ENCODE measurements at places on chromosomes 5 and 9.
A peak's percentile ranks its signal among the peaks of the same experiment; 100 is the strongest.

GRCh38 chr9:136012651-136013050 lies 51.5 kb upstream of the UBAC1 start:
- no peak for DNase-seq

DNA sequence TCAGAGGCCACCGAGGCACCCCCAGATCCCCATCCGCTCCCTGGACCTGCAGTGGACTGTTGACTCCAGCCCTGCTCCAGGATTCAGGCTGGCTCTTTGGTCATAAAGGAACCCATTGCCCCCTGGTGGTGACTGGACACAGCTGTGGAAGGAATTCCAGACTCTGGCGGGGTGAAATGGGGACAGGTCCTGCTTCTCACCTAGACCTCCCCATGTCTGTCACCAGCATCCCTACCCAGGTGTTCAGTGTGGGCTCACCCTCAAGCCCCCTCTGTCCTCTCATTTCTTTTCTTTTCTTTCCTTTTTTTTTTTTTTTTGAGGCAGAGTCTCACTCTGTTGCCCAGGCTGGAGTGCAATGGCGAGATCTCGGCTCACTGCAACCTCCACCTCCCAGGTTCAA lies 25.5 kb upstream of the STXBP1 start:
- peak; percentile 67 for DNase-seq

GRCh38 chr5:91840412-91840811 lies 457.3 kb upstream of the ARRDC3 start:
- no peak for DNase-seq

GRCh38 chr5:118924006-118924389 lies 64.3 kb downstream of the DTWD2 start:
- no peak for DNase-seq

DNA sequence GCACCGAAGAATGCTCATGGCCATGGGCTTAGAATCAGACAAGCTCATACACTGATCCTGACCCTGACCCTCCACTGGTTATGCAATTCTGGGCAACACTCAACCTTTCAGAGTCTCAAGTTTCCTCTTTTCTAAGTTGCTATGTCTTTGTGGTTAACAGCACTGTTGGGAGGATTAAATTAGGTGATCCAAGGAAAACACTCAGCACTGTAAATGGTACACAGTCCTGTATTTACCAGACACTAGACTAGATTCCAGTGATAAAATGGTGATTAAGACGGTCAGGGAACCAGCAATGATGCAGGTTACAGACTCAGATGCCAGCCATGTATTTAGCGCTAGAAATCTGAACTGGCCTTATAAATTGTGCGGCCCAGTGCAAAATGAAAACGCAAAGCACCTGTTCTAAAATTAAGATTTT lies 8.1 kb downstream of the ARL15 start:
- DNase-seq: no peak

DNA sequence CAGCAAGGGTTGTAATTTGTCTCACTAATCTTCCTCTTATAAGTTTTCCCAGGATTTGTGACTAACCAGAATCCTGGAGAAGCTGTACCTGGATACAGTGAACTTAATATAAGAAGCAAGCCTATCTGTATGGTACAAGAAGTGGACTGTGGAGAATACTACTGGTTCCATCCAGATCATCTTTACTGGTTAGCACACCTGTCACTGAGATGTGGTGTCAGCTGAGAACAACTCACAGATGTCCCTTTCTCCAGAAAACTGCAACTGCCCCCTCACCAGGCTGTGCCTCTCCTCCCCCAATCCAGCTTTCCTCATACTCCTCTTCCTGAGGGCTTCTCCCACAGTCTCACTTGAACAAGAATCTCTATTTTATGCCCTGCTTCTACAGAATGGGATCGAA lies 4.9 kb downstream of the FBXO10 start:
- DNase-seq: no peak

- no peak for DNase-seq
Observed at GRCh38 chr9:20854444-20854843, 170.4 kb downstream of the FOCAD start.

GRCh38 chr5:111598996-111599395 lies 86.7 kb upstream of the STARD4 start:
- DNase-seq: no peak

GRCh38 chr9:23812673-23813072 lies 13.4 kb downstream of the ELAVL2 start:
- no peak for DNase-seq

- DNase-seq: no peak
Observed at GRCh38 chr9:132369421-132369820, 14.6 kb upstream of the SETX start.

DNA sequence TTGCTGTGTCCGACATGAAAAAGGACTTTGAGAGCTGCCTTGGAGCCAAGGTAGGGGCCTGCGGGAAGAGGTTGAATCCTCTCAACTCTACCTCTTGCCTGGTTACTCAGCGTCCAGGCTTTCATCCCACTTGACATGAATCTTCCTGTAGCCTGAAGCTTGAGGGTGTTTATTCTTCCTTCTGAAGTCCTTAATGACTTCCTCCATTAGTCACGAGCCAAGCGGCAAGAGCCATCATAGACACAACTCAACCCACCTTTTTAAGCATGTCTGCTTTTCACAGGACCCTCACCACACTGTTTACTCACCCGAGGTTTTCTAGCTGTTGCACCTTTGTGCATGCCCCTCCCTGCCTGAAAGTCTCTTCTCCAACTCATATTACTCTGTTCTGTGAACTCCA lies 40.2 kb downstream of the ACO1 start:
- DNase-seq: no peak

- DNase-seq: no peak
Observed at GRCh38 chr9:97794666-97795065, 58.4 kb upstream of the FOXE1 start.

DNA sequence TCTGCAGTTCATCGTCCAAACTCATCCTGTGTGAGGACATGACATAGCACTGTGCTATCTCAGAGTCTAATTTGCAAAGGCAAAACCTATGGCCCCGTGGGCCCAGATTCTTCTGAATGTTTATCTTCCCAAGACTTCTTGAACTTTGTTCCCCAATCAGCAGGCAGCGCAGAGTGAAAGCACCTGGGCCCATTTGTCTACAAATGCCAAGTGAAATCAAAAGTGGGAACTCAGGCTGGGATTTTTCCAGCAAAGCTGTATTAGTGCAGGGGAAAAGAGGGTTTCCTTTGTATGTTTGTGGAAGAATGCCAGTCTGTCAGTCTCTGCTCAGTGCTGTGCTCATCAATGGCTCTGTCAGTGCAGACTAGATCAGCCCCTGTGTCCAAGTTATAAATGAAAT lies 55.8 kb downstream of the FOXD1 start:
- no peak for DNase-seq

- DNase-seq: no peak
Observed at GRCh38 chr5:89703817-89704216, 705.7 kb downstream of the CETN3 start.

- no peak for DNase-seq
Observed at GRCh38 chr5:15683332-15683731, 183.4 kb downstream of the FBXL7 start.

- no peak for DNase-seq
Observed at GRCh38 chr9:136387217-136387616, 12.8 kb downstream of the SNAPC4 start.

DNA sequence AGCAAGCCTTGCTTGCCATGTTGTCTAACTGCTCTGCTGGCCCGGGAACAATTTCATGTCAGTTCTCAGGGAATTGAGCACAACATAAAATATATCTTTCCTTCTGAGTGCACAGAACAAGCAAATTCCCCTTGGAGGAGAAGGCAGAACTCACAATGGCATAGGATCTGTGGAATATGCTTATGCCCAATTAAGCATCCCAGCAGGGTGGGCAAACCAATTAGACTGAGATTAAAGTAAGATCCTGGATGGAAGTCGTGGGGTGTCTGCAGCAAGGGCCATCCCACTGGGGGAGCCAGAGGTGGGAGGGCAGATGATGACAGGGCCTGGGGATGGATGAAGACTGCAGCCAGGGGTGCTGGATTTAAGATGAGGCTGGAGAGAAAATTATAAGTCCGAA lies 114.1 kb downstream of the BRINP1 start:
- DNase-seq: no peak

DNA sequence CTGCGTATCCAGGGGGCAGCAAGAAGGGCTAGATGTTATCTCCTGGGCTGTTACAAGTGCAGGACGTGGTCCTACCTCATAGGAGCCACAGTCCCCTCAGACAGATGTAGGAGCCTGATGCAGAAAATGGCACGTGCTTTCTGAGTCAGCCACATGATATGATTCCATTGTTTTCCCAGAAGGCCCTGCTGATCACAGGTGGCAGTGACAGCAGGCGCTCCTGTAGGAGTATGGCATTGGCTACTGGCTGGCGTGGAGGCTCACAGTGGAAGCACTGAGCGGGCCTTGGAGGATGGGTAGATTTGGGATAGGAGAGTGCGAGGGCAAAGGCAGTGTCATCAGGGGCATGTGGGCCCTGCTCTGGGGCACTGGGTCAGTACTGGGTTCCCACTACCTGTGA lies 21.9 kb downstream of the USP20 start:
- DNase-seq: no peak

DNA sequence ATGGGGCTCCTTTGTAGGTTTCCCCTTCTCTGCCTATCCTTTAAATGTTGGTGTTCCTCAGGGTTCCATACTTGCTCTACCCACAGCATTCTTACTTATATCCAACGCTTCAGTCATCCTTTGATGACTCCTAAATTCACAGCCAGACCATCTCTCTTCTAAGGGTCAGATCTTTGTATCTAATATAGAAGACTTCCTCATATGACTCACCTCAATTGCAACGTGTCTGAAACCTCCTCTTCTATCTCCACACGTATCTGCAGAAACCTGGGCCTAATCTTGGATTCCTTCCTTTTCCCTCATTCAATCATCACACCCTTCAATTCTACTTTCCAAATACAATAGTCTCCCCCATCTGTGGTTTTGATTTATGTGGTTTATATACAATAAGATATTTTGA lies 68.3 kb downstream of the HMGCR start:
- DNase-seq: no peak

DNA sequence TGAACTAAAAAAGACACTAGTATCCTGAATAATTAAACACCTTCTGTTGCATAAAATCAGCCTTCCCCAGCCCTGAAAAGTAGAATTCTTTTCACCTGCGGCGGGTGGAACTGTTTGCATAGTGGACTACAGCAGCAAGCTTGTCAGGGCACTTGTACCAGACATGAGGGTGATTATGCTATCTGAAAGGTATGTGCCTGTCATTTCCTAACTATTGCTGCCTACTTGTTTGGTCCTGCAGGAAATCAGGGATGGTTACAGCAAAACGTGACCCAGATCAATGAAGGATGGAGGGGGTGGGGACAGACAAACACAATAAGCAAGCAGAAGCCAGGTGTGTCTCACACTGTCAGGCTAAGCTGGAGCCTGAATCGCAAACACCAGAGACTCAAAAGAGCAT lies 385.6 kb downstream of the MLLT3 start:
- no peak for DNase-seq

GRCh38 chr9:127667906-127668305 lies 38.9 kb upstream of the CFAP157 start:
- no peak for DNase-seq

DNA sequence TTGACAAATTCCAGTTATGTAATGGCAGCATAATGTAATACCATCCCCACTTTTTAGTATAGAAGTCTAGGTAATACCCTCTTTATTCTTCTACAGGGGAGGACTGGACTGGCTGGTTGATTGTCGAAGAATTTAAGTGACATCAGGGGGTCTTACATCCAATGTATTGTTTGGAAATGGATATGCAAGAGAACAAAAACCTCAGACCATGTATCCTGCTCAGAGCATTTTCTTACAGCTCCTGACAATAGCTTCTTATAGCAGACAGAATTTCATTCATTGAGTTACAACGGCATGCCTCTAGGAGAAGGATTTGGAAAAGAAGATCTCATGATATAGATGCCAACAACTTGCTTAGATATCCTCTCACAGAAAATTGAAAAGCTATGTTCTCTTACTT lies 2032.3 kb downstream of the EFNA5 start:
- DNase-seq: no peak

DNA sequence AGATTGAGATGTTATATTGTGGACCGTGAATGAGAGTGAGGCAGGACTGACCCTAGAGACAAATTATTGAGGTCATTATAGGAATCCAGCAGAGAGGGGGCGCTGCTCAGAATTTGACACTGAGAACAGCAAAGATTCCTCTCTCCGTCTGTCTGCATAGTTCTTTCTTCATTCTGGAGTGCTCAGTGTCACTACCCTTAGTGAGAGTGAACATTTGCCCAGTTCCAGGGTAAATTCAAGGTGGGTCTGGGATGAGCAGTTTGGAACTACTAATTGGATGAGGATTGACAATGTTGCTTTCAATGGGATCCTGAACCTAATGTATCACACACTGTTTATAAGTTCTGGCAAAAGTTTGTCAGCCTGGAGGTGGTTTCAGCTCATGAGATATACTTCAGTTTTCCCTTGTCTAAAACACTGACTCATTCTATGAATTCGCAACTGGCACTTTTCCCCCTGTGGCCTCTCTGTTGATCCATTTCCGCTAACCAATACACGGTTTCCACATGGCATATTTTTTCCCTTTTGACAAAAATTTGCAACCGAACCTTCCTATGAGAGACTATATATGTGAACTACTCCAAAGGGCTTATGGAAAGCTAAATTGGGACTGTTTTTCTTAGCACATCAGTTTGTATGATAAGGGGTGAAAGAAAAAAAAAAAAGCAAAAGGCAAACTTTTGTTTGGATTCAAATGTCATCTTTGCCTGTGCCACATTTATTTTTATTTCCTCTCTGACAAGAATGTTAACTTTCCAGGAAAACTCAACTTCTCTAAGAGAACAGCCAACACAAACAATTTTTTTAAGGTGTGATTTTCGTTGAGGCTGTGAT lies 1240.7 kb upstream of the WWC1 start:
- no peak for DNase-seq

DNA sequence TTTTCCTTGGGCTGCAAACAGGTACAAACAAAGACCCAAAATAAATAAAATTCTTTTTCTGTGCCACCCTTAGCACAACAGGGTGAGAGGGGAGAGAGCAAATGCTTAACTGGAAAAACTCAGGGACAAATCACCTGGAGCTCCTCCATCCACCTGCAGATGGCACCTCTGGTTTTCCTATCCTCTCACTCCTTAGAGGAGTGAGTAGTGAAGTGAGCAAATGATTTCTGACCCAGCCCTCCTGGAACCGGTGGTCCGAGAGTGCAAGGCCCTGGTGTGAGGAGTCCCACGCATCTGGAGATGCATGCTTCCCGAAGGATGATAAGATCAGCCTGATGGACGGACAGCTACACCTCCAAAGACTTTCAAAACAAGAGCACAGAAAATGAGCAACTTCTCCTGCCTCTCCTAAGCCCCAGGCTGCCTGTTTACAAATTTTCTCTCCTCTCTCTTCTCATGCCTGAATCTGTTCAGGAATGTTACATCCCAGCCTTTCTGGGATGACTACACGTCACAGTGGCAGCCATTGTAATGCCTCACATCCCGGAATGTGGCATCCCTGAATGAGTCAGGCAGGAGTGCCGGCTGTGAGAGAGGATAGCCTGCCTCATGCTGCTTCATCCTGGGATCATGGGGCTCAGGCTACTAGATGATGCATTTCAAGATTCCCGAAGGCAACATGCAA lies 86.4 kb downstream of the ADRB2 start:
- no peak for DNase-seq

GRCh38 chr9:107615321-107615720 lies 125.8 kb upstream of the KLF4 start:
- DNase-seq: no peak
